ENCODE measurements at places on chromosomes 13 and 19. TPM values are rescaled to one million over a fixed set of nuclear protein-coding genes. Genes with fewer than 3 reads are reported as not detected.

The CRB3 gene
- 0.34 TPM for total RNA-seq

DNA sequence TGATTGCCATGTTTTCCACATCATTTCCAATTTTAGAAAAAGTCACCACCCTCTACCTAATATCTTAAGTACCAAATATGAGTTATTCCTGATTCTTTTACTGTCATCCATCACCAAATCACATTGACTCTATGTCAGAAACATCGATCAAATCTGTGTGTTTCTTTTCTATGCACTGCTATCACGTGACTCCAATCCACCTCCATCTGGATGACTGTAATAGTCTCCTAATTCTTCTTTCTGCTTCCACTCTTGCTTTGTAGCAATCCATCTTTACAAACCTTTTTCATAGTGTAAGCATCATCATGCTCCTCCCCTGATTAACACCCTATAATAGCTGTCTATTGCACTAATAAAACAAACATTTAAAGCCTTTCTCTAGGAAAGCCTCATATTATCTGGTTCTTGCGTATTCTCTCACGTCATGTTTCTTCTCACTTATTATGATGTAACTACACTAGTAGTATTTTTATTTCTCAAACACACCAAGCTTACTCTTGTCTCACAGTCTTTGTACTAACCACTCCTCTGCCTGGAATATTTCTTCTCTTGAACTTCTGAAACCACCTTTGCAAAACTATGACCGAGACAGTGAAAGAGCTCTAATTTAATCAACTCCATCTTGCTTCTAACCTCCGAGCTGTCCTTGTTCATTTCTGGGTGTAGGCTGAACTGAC, 10.7 kb upstream of the FPR3 start:
- DNase-seq = no peak

GRCh38 chr19:12695514-12695913, 917 bp downstream of the FBXW9 start:
- no peak for DNase-seq

GRCh38 chr13:30340331-30341250, 33.2 kb upstream of the KATNAL1 start:
- DNase-seq = peak; percentile 80

The KIR2DL4 gene
- not detected for total RNA-seq

GRCh38 chr13:24148414-24149235, 11.9 kb upstream of the SPATA13 start:
- peak; percentile 98 for DNase-seq

GRCh38 chr19:7211191-7211951, 82.8 kb downstream of the INSR start:
- DNase-seq = no peak

- DNase-seq = peak; percentile 81
These were observed at the start of gene PODNL1 for GRCh38 chr19:13938301-13939064. TSS of gene PODNL1 (minus strand) at chr19:13938417. CDS start at chr19:13938181, 236 bp downstream.

DNA sequence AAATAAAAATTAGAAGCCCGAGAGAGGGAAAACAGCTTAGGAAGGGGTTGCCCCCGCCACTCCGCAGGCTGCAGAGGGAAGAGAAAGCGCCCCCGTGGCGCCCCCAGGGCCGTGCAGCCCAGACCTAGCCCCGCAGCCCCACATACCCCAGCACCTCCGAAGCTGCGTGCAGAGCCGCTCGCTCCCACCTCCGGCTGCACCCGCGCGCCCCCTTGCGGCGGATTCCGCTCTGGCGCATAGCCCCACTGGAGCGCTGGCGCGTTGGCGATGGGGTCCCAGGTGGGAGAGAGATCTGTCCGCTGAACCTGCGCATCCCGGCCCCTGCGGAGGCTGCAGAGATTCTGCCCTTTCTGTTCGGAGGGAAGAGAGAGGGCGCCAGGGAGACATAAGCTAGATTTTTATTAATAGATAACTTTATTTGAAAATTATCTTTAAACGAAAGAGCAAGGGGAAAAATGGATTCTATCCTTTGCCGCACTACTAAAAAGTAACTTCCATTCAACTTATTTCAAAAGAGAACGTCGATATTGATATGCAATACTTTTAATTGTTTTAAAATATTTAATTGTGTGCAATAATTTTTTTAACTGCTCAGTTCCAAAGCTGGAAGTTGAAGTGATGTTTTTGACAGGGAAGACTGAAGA, 11.7 kb upstream of the CLN5 start:
- DNase-seq = peak; percentile 32

The CACNG6 gene
- total RNA-seq = 0.12 TPM

GRCh38 chr19:40803857-40804782, 5.1 kb downstream of the EGLN2 start:
- DNase-seq = no peak

- peak; percentile 71 for DNase-seq
These were observed at the start of gene GSX1 for GRCh38 chr13:27792393-27793218. TSS of gene GSX1 (plus strand) at chr13:27792483. CDS start at chr13:27792691, 208 bp downstream.

DNA sequence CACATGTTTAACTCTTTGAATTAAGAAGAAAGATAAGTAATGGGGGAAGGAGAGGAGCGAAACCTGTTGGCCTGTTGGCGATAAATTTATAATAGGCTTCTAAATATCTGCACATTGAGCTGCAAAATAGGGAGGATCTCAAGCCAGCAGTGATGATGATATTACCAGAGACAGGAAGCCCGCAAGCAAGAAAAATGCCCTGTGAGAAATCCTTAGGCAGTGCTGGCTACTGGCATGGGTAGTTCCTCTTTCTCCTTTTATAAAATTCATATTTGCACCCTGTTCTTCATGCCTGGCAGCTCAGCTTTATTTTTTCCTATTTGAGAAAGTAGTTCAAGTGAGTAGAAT, 858 bp upstream of the USP12 start:
- DNase-seq = peak; percentile 54

Measured in M059J (cell line).